ENCODE measurements at places on chromosomes 1 and 21.

GRCh38 chr1:39925721-39926342 is 24.1 kb upstream of the MYCL start:
- no peak for DNase-seq

- DNase-seq = no peak
Observed at GRCh38 chr21:35220301-35220700, 171.2 kb upstream of the RUNX1 start.

- DNase-seq = no peak
Observed at GRCh38 chr1:229986737-229987337, 80.2 kb upstream of the GALNT2 start.

DNA sequence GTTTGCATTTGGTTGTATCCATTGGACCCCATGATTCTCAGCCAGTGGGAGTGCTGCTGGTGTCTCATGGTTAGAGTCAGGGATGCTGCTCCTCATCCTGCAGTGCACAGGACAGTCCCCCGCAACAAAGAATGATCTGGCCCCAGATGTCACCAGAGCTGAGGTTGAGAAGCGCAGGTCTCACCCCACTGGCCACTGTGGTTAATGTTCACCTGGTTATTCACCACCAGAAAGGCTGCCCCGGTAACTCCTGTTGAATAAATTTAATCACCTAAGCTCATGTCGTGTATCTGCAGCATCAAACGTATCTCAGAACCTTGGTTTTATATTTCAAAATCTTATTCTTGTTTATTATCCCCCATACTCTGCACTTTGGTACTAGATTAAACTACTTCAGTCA is 75.8 kb downstream of the ATP5PO start:
- DNase-seq = no peak

DNA sequence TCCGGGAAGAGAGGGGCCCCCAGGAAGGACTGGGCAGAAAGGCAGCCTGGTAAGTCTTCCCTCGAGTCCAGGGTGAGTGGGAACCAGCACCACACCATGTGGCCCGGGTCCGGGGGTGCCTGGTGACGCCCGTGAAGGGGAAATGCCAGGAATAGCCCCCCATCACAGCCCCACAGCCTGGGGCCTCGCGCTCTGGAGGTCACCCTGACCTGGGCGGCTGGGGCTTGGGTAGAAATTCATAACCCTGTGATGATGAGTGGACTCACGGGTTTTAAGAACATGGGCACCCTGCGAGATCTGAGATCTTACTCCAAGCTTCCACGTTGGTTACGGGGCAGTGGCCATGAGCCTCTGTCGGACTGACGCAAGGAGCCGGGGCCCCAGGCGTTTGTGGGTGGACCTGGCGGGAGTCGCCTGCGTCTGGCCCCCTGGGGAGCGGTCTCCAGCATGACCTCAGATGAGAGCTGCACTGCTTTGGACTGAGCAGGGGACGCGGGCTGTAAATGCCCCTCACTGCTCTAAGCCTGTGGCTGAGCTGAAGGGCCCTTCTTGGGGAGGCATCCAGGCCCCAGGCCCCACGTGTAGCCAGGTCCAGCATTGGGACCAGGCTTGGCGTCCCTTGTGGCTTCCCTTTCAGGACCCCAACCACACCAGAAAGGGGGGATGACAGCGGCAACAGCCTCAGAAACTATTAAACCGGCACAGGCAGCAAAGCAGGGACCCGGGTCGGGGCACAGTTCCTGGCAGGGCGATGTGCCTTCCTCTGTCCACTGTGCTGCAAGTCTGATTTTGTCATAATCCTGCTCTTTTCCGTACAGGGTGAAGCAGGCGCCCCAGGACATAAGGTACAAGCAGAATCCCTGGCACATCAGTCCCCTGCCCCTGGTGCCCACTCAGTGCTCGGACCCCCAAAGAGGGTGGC is 60.0 kb downstream of the SLC19A1 start:
- no peak for DNase-seq

GRCh38 chr1:214469290-214469689 is 82.1 kb downstream of the PTPN14 start:
- no peak for DNase-seq
